Suppressor macrophage treated with lipopolysaccharide for 4 hours (primary cell): ENCODE measurements at places on chromosomes 13 and 19.

GRCh38 chr13:28131646-28132045 lies 6.7 kb upstream of the PAN3 start:
- no peak for DNase-seq

GRCh38 chr19:15170345-15170744 lies 30.4 kb downstream of the NOTCH3 start:
- no peak for DNase-seq

DNA sequence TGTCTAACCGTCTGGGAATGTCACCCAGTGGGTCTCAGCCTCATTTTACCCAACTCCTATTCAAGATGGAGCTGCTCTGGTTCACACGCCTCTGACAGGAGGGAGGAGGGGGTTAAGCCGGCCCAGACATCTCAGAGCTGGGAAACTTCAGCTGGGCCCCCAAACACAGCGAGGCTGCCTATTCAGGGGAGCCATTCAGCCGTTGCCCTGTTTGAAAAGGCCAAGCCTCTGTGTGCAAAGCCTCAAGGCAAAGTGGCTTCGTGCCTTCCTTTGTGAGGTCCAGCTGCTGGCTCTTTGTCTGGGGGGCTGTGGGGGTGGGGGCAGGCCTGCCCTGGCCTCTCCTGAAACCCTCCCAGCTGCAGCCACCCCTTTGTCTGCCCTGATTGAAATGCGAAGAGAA lies 147.4 kb downstream of the PTPRS start:
- no peak for DNase-seq

DNA sequence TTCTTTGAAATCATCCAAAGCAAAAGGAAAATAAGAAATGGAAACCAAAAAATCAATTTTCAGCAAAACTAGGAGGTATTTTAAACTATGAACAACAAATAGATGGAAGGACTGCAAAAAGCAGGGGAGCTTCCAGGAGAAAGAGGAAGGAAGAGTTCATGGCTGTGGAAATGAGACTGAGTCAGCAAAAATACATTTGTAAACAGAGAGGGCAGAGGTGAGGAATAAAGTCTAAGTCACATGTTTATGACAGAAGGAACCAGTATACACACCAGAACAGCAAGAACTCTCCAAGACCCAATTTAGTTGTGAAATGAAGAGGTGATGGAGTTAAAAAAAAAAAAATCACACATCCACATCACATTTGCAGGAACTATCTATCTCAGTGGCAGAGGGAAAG lies 69.6 kb downstream of the RNASEH2B start:
- DNase-seq: peak; percentile 53

GRCh38 chr13:98068521-98068920 lies 74.4 kb upstream of the FARP1 start:
- DNase-seq: no peak

- no peak for DNase-seq
These were observed 1047.9 kb upstream of the SLC10A2 start for GRCh38 chr13:104114101-104114500.

GRCh38 chr13:81383444-81383843 lies 1042.5 kb upstream of the SPRY2 start:
- DNase-seq: no peak
